ENCODE measurements at places on chromosomes 2 and 18.

DNA sequence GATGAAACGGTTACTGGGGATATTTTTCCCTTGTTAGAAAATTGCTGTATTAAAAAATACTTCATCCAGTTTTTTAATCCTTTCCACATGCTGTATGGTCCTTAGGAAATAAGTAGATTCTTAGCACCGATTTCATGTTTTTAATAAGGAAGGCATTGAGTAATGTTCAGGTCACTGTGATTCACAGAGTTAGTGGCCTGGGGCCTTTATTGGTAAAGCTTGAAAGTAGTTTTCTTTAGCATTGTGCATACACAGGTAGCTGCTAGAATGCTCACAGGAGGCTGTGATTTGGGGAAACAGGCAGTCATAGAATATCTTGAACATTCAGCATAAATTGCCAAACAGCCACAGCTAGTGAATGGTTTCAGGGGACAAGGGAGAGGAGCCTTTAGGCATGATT lies 79.8 kb downstream of the XRCC5 start:
- peak; percentile 28 for DNase-seq

GRCh38 chr2:239339241-239339640 lies 61.6 kb downstream of the HDAC4 start:
- no peak for DNase-seq

- DNase-seq: no peak
Observed at GRCh38 chr2:230968921-230969658, 26.8 kb upstream of the SPATA3 start.

- no peak for DNase-seq
Observed at GRCh38 chr18:58618822-58619595, 9.9 kb downstream of the ALPK2 start.

DNA sequence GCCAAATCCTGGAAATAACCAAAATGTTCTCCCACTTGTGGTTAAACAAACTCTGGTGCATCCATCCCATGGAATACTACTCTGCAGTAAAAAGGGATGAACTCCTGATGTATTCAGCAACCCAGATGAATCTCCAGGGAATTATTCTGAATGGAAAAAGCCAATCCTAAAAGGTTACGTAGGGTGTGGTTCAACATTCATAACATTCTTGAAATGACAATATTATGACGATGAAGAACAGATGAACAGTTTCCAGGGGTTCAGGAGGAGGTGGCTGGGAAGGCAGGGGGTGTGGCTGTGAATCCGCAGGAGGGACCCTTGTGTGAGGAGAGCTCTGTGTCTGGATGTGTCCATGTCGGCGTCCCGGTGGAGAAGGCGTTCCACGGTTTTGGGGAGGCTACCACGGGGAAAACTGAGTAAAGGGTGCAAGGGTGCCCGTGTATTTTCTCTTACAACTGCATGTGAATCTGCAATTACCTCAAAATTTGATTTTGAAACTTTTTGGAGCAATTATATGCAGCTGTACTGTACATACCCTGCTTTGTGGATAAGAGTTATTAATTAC lies 47.3 kb downstream of the KCNG2 start:
- no peak for DNase-seq

DNA sequence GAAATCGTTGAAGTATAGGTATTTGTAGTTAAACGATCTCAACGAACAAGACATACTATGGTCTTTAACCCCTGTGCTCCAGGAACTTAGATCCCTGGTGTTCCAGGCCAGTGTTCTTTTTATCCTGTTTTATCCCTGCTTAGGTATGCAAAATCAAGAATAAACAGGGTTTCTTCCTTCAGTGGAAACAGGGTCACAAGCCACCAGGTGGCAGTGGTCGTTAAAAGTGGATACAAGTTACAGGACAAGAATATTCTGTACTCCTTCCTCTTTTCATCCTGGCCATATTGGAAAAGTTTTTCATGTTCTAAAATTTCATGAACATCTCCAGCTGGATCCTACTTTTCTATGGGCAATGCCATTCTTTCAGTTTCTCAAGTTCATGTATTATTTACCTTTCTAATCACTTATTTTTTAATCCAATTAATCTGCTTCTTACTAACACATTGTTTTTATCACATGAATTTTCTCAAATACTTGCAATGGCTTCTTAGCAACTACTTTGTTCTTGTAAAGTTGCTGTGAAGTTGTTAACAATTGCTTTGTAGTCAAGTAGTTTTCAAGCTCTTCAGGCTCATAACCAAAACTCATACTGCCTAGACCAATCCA lies 16.4 kb upstream of the HNMT start:
- DNase-seq: no peak

GRCh38 chr2:231764124-231764523 lies 17.0 kb downstream of the PDE6D start:
- no peak for DNase-seq

DNA sequence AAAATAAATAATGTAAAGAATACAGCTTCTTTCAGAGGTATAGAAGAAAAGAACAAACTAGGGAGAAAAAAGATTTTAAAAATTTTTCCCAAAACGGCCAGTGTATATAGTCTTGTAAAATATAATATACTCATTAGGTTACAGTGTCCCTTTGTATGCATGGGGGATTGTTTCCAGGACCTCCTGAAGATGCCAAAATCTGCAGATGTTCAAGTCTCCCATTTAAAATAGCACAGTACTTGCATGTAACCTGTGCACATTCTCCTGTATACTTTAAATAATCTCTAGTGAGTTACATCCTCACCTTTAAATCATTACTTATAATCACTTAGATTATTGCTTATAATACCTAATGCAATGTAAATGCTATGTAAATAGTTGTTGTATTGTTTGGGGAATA lies 80.6 kb upstream of the LRRTM4 start:
- DNase-seq: no peak

GRCh38 chr2:240383871-240384700 lies 51.4 kb upstream of the GPC1 start:
- no peak for DNase-seq

- DNase-seq: no peak
Observed at GRCh38 chr2:169865492-169865891, 38.2 kb downstream of the UBR3 start.

GRCh38 chr18:49898421-49898820 lies 85.1 kb upstream of the ACAA2 start:
- peak; percentile 44 for DNase-seq

DNA sequence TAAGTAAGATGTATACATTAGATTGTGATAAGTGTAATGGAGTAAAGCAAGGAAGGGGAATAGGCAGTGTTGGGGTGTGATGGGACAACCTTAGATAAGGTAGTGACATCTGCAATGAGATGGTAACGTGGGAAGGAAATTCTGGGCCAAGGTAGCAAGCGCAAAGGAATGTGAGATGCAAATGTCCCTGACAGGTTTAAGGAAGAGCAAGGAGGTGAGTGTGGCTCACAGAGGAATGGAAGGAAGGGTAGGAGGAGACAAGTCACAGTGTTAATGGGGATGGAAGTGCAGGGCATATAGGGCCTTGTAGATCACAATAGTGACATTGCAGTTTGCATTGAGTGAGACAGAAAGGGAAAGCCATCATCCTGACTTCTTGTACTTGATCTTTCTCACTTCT lies 170.9 kb upstream of the FAM98A start:
- DNase-seq: no peak

- DNase-seq: no peak
Observed at GRCh38 chr18:77144046-77144445, 11.5 kb upstream of the MBP start.

DNA sequence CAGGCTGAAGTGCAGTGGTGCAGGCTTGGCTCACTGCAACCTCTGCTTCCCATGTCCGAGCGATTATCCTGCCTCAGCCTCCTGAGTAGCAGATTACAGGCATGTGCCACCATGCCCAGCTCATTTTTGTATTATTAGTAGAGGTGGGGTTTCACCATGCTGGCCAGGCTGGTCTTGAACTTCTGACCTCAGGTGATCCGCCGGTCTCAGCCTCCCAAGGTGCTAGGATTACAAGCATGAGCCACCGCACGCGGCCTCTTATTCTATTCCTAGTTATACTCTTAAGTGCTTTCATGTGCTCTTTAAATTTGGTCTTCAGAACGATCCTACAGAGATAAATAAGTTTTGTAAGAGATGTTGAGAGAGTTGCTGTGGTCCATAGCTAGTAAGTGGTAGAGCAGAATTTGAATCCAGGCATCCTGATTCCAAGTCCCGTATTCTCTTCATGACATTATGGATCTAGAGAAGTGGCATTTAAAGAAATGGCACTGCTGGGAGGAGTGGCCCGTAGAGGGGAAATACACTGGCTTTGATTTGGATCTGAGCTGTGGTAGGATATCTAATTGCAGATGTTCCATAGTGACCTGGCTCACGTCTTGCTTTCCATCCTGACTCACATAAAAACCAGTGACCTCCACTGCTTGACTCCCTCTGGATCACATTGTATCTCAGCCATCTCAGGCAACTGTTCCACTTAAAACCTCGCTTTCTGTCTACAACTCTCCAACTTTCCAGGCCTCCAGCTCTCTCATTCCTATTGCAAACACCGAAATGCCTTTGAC lies 22.8 kb upstream of the ME2 start:
- DNase-seq: no peak
